NCI-H774 (cell line): ENCODE measurements at places on chromosomes 4 and X.

GRCh38 chr4:140726776-140727500 lies 29.2 kb downstream of the TBC1D9 start:
- no peak for DNase-seq

GRCh38 chr4:53589511-53589910 lies 1.8 kb downstream of the LNX1 start:
- no peak for DNase-seq

DNA sequence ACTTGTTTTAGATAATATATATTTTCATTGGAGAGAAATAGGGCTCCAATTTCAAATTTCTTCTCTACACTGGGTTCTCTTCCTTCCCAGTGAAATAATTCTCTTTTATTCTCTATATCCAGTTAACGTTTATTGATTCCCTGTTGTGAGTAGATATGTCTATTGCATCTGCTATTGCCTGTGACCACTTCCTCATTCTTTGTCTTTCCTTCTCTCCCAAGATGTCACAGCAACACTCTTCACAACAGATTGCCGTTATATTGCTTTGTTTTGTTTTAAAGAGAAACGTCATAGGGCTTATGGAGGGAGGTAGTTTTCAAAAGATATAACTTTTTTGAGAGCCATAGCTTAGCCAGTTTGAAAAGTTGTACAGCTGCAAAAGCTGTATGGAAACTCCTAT lies 343.8 kb downstream of the ARHGAP24 start:
- no peak for DNase-seq

GRCh38 chr4:124839786-124840390 lies 127.4 kb upstream of the ANKRD50 start:
- DNase-seq = no peak

- DNase-seq = no peak
Measured at GRCh38 chrX:82230013-82230412, 1028.1 kb downstream of the SH3BGRL start.

GRCh38 chrX:143800150-143800549 lies 79.6 kb upstream of the SPANXN2 start:
- no peak for DNase-seq

- DNase-seq = no peak
Measured at GRCh38 chrX:149490100-149490499, 15.0 kb downstream of the IDS start.

DNA sequence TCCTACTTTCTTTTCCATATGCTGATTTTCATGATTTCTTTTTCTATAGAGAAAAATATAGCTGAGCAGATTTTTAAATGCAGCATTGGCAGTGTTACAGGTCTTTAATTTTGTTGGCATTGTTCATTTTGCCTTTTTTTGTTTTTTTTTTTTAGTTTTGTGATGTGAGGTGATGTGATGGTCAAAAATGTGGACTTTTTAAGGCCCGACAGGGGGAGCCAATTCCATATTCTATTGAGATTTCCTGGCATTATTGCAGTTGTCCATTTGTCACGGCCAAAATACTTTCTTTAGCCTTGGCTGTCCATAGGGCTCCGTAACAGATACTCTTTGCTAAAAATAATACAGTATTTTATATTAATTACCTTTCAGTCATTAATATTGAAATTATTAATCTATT lies 47.8 kb downstream of the SLIT2 start:
- DNase-seq = no peak

DNA sequence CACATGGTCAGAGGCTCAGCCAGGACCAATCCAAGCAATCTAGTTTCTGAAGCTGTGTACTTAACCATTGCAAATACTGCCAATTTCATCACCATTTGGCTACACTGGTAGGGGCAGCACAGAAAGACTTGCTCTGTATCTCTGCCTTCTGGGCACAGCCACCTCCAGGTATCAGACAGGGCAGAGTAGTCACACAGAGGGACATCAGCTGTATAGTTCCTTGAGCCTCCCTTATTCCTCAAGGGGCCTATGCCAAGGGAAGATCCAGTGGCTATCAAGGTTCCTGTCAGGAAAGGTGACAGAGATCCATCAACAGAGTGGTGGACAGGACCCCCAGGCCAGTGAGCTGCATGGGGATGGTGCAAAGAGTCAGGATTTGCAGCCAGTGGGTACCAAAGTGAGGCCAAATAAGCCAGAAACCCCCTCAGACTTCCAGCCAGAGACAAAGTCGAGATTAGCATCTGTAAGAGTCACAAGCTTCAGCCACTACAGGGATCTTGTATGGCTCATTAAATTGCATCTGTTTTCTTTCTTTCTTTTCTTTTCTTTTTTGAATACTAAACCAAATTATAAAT lies 381.6 kb upstream of the CPEB2 start:
- DNase-seq = no peak

DNA sequence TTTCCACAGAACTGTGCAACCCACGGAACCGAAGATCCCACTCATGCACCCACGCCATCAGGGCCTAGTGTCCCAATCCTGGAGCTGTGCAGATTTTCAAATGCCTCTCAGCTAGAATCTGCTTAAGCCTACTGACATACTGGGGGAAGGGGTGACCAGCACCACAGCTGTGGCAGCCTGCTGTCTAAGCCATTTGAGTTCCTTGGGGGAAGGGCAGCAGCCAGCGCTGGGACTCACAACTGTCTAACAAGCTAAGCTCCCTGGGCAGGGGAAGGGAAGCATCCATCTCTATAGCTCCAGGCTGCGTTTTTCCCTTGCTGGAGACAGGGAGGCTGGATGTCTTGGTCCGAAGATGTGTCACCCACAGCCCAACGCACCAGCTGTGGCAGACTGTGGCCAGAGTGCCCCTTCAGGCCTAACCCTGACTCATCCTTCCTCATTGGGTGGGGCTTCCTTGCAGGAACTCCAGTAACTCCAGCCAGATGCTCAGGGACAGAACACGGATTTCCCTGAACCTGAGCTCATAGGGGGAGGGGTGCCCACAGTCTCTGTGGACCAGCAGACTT lies 194.8 kb downstream of the CHRDL1 start:
- DNase-seq = no peak

DNA sequence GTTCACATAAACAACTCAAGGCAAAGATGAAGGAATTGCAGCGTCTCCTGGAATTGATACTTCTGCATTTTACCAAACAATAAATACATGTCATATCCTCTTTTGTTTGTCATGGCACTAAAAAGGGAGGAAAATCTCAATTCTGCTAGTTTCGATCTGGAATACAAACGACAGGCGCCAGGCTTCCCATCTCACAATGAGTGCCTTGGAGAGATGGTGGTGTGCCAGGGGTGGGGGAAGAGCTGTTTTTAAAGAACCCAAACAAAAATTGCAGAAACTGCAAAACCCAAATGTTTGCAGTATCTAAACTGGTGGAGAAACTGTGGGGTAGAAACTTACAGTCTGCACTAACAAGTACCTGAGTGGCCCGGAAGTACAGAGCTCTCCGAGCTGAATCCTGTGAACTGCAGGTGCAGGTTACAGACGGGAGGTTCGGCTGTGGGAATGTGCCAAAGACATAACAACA lies 53.0 kb upstream of the KLF3 start:
- peak; percentile 21 for DNase-seq

GRCh38 chr4:189291939-189292338 lies 648.7 kb upstream of the FRG1 start:
- no peak for DNase-seq

- no peak for DNase-seq
Measured at GRCh38 chr4:7190691-7191545, 1.4 kb upstream of the SORCS2 start.

DNA sequence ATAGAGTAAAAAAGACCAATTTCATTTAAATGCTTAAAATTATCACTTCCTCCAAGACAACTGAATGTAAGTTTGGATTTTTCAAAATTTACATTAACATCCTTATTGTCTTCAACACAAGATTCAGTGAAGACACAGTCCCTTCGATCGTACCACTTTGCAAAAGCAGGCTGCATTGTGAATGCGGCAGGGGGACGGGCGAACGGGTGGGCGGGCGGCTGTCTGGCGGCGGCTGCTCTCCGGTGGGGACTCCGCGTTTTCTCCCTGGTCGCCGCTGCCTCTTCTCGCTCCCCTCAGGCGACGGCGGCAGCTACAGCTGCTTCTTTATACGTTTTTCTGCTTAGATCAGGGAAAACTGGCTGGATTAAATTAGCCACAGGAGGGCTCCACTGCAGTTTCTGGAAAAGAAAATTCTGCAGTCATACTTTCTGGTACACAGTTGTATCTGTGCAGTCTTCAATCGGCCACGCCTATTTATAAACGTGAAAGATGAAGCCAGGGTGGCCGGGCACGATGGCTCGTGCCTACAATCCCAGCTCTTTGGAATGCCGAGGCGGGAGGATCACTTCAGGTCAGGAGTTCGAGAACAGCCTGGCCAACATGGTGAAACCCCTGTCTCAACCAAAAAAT lies 33.9 kb upstream of the HPF1 start:
- DNase-seq = peak; percentile 15

GRCh38 chr4:8132400-8132799 lies 26.2 kb downstream of the ABLIM2 start:
- no peak for DNase-seq

DNA sequence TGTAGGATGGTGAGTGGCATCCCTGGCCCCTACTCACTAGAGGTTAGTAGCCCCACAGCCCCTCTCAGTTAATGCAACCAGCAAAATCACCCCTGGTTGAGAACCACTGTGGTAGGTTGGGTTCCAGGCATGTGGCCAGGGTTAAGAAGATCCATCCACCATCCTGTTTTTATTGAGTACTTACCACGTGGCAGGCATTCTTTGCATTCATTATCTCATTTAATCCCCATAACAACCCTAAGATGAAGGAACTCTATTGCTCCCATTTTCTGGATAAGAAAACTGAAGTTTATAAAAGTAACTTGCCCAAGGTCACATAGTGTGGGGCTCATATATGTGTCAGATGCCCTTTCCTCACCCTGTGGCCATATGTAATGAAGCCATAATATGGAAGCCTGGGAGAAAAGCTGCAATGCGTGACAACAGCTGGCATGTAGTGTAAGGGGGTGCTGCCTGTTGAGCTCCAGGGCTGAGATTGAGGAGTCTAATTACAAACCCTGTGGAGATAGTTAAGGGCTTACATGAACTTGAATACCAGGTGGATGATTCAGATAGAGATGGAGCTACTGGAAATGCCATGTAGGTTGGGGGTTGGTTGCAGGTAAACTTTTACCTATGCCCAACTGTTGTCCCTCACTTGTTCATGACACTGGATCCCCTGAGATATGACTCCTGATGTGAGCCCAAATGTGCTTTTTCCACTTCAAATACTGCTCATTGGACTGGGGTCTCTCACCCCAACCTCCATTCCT lies 100.2 kb upstream of the PGRMC2 start:
- no peak for DNase-seq

- no peak for DNase-seq
Measured at GRCh38 chr4:79964020-79964399, 109.0 kb downstream of the ANTXR2 start.

DNA sequence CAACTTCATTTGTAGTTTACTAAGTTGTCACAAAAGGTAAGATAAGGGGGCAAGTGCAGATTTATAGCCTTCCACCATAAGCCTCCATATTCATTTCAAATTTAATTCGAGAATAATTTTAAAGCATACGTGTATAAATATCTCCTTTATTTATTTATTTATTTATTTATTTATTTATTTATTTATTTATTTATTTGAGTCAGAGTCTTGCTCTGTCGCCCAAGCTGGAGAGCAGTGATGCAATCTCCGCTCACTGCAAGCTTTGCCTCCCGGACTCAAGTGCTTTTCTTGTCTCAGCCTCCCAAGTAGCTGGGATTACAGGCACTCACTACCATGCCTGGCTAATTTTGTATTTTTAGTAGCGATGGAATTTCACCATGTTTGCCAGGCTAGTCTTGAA lies 523.4 kb downstream of the FAT4 start:
- no peak for DNase-seq

DNA sequence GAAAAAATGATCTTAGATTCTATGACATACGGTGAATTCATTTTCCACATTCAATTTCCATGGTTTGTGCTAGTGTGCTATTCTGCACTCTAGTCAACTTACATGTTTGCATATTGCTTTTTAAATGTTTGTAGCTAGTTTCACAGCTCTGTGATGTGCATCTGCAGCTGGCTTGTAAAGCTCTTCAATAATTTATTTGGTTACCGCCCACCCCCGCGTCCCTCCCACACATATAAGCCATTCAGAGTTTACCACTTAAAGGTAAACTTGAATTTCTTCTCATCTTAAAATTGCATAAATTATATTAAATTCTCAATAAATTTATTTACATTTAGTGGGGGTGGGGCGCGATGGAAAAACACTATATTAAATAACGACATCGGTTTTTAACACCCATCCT lies 291 bp upstream of the NBDY start:
- no peak for DNase-seq

DNA sequence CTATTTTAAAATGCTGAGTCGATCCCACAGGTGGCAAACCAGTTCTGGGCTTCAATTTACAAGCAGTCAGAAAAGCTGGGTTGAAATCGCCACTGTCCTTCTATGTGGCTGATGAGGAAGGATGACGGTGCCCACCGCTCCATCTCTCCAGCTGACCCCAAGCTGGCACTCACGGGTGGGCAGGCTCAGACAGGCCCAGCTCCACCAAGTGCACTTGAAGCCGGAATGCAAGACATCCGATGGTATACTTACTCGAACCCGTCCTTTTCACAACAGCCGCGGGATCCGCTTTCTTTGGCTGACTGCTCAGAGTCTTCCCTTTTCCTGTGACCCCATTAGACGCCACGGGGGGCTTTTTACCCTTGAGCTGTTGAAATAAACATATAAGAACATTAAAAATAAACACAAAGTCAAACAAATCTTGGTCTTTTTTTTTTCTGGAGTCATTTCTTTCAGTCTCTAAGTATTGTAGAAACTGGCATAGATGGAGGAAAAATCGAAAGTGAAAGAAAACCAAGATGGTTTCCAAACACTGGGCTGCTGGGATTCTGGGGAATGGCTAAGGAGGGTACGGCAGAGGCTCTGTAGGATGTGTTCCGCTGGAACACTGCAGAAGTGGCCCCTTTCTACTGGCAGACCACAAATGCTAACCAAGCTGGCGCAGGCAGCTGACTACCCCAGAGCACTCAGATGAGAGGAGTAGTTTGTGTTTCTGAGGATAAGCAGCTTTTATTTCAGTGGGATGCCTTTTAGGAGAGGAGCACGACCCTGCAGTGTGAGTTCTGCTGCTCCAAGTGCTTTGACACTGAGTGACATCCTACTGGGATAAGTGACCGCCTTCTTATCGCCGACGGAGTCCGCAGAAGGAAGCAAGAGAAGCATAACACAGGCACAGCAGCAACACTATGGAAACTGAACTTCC lies 160.9 kb downstream of the AFAP1 start:
- no peak for DNase-seq

DNA sequence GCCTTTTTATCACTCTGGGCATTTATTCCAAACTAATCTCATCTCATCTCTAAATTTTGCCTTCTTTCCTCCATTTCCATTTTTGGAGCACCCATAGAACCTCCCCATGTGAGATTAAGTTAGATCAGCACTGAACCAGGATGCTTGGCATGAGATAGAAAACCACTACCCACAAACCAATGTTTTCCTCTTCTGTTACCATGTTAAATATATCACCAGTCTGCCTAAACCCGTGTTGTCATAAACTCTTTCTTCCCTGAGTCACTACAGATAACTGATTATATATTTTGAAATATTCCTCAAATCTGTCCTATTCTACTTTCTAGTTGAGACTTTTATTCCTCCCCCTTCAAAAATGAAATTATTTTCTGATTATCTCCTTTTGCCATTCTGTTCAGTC lies 37.6 kb downstream of the GABRB1 start:
- DNase-seq = no peak
